ENCODE measurements at places on chromosomes 6 and 20. TPM values are rescaled to one million over a fixed set of nuclear protein-coding genes. Genes with fewer than 3 reads are reported as not detected.

GRCh38 chr6:145148776-145149175 lies 586.5 kb downstream of the EPM2A start:
- no peak for DNase-seq

- DNase-seq = no peak
These were observed 471.3 kb downstream of the UTRN start for GRCh38 chr6:144756469-144756868.

GRCh38 chr6:9138936-9139335 lies 703.6 kb upstream of the SLC35B3 start:
- peak; percentile 19 for DNase-seq

LKAAEAR1 gene
- not detected for total RNA-seq

GRCh38 chr6:110618591-110619267 lies 142.3 kb upstream of the SLC22A16 start:
- DNase-seq = no peak

GRCh38 chr6:68427630-68428029 lies 207.5 kb upstream of the ADGRB3 start:
- DNase-seq = peak; percentile 15

- no peak for DNase-seq
These were observed 122.6 kb downstream of the EDN3 start for GRCh38 chr20:59422872-59423544.

DNA sequence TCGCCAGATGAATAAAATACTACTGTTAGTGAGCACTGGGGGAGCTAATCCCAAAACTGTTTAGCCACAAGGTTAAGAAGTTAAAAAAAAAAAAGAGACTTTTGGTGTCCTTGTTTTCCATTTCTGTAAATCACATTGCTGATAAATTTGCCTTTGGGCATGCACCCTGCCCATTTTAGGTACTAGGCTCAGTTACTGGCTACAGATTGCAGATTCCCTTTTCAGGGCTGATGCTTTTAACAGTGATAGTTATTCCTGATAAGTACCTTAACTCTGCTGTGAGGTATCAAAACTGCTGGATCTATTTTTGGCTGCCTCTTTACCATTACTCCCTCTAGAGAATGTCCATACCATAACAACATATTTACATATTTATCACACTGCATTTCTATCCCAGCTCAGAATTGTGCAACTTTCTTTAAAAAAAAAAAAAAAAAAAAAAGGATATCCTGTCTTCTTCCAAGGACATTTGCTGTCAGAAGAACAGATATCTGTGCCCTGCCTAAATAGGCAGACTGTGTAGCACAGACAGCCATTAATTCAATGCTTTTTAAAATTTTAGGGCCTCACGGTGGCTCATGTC lies 94.5 kb downstream of the SSR1 start:
- DNase-seq = no peak

PRDM13 gene
- total RNA-seq = not detected

GRCh38 chr6:130964289-130964688 lies 98.8 kb downstream of the EPB41L2 start:
- no peak for DNase-seq

DNA sequence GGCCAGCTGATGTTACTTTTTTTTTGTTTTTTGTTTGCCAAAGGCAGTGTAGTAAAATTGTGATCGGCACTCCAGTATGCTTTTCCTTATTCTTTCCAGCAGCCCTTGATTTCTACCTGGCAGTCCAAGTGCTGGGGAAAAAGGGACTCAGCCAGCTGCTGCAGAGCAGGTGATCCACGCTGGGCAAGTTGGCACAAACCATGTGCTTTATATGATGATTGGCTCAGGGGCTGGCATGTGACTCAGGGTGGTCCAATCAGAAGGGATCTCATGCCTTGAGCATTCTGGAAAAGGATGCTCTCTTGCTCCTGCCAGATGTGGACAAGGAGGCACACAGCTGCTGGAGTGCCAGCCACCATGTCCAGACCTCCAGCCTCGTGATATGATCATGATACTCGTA lies 54.5 kb downstream of the SULF2 start:
- DNase-seq = no peak

WFDC6 gene
- total RNA-seq = not detected

OARD1 gene
- 35.2 TPM for total RNA-seq

DNA sequence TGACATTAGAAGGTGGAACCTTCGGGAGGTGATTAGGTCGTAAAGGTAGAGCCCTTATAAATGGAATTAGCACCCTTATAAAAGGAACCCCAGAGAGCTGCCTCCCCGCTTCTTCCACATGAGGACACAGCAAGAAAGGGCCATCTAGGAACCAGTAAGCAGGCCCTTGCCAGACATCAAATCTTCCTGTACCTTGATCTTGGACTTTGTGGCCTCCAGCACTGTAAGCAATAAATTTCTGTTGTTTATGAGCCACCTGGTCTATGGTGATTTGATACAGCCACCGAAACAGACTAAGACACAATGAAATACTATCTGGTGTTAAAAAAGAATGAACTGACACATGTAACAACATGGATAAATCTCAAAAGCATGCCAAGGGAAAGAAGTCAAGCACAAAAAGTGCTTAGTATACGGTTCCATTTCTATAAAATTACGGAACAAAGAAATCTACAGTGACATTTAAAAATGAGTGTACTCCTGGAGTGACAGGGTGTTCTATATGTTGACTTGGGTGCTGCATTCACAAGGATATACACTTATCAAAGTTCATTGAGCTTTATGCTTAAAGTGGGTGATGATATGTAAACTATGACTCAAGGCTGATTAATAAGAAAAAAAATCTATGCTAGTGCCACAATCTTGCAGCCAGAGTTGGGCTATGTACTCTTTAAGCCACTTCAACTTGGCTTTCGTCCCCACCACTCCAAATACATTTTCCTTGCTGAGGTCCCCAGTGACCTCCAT lies 18.4 kb downstream of the SERPINB1 start:
- no peak for DNase-seq

DNA sequence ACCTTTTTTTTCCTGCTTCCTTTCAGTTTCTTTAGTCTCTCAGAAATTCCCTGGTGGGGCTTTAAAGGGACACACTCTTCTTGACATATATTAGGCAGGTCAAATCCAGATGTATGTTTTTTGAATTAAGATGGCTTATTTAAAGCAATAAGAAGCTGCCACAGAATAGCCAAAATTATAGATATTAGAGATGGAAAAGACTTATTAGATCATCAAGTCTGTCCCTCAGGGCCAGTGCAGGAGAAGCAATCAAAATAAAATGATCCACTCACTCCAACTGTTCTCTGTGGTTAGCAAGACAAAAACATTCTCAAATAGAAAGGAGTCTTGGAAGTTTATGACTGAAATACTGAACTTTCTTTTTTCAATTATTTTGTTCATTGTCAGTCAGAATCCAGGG lies 462.8 kb downstream of the CDC5L start:
- no peak for DNase-seq

Data from MCF 10A (cell line).